ENCODE measurements at places on chromosomes 5 and 9. TPM values are rescaled to one million over a fixed set of nuclear protein-coding genes. Genes with fewer than 3 reads are reported as not detected.

The GPX3 gene
- 0.23 TPM for total RNA-seq

The EPB41L4A gene
- not detected for total RNA-seq

The DND1 gene
- 3.4 TPM for total RNA-seq

The RBM27 gene
- total RNA-seq, result 21.2 TPM

The GRIA1 gene
- not detected for total RNA-seq

The CCL27 gene
- total RNA-seq, result not detected

All from activated naive CD4-positive, alpha-beta T cell treated with anti-CD3 and anti-CD28 coated beads, Interleukin-2, amount 50 U/mL, for 72 hours (primary cell).